Stimulated activated CD4-positive, alpha-beta T cell treated with anti-CD3 and anti-CD28 coated beads, Interleukin-2, amount 100 ng/mL, for 24 hours (primary cell): ENCODE measurements at places on chromosomes 12 and 14.

DNA sequence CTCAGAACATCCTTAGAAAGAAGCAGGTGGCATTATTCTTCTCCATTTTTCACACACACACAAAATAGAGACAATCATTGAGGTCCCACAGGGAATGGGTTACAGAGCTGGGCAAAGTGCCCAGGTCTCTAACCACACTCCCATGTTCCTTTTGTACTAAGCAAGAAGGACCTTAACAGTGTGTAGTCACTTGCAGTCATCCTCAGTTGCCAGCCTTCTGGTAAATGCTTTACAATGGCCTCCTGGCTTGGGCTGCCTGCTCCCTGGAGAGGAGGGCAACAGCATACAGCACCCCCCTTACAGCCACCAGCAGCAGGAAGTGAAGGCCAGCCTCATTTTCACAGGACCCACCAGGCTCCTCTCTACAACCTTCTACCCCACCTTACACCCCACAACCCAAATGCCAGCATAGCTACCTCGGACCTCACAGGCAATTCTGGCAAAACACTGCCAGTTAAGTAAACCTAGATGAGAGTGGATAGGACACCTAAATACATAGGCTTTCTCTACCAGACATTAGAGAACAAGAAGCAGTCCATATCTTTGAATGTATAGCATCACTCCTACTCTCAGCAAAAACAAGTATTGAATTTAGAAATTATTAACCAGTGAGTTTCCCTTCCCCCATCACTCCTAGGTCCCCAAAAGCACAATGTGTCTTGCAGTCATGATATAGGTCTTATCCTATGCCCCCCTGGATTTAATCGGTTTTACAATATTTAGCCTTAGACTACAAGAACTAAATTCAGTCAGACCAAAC is 88.1 kb downstream of the PPP2R5E start:
- no peak for DNase-seq

- DNase-seq = no peak
Measured at GRCh38 chr12:87201598-87201997, 827.6 kb downstream of the C12orf50 start.

- no peak for DNase-seq
Measured at GRCh38 chr12:70080566-70080965, 162.7 kb upstream of the CNOT2 start.

GRCh38 chr12:91923864-91924263 is 221.8 kb downstream of the BTG1 start:
- no peak for DNase-seq

GRCh38 chr12:1579651-1580435 is 14.5 kb downstream of the FBXL14 start:
- no peak for DNase-seq

GRCh38 chr12:92253301-92253700 is 107.7 kb upstream of the BTG1 start:
- DNase-seq = no peak

DNA sequence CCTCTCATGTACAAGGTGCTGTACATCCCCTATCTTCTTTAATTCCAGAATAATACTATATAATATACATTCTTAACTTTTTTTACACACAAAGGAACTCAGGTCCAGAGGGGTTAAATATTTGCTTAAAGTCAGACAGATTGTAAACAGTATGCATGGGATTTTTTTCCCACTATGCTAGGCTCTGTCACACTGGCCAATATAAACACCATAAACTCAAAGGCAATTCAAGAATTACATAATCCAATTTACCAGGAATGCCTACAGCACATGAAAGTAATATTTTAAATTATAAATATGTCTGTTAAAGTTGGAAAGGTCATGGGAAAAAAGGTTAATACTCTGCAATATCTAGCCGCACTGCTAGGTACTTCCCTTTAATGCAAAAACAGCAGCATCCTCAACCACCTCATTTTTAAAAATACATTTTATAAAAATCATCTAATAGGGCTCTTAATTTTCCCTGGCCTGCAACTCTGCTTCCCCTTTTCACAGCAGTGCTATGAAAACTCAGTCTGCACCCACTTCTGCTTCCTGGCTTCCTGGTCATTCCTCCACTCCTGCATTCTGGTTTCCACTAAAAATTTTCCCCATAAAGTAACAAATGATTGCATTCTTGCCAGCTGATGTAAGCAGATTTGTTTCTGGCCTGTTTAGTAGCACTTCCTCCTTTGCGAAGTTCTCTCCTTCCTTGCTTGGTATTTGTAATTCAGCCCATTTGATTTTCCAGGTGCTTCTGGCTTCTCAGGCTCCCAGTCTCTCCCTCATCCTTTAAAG is 128.1 kb downstream of the ITPR2 start:
- no peak for DNase-seq

- no peak for DNase-seq
Measured at GRCh38 chr12:43338848-43339526, 213.0 kb downstream of the ADAMTS20 start.

DNA sequence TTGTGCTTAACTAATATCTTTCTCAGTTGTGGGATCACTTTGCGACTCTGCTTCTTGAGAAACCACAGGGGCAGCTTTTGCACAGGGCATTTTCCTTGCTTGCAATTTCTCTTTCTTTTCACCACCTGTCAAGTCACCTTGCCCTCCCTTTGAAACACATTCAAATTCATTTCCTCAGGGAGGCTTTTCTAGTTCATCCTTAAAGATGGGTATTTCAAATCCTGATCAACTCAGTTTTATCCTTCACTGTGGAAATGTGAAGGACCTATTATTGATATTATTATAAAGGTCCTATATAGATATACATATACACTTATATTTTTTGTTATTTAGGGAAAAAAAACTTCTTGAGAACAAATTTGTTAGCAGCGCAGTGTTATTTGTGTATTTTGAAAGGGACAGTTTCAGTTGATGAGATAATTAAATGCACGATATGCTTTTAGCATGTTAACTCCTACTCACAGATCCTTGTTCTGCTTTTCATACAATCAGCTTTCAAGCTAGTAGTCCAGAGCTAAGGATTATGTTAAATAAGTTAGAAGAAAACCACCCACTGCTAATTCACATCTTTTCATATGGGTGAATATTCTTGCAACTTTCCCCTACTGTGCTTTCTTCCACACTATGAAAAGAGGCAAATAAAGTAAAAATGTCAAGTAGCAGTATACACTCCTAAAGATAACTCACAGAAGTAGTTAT is 501.4 kb upstream of the RGS6 start:
- DNase-seq = no peak

GRCh38 chr14:99260587-99261551 is 11.1 kb downstream of the BCL11B start:
- peak; percentile 59 for DNase-seq

DNA sequence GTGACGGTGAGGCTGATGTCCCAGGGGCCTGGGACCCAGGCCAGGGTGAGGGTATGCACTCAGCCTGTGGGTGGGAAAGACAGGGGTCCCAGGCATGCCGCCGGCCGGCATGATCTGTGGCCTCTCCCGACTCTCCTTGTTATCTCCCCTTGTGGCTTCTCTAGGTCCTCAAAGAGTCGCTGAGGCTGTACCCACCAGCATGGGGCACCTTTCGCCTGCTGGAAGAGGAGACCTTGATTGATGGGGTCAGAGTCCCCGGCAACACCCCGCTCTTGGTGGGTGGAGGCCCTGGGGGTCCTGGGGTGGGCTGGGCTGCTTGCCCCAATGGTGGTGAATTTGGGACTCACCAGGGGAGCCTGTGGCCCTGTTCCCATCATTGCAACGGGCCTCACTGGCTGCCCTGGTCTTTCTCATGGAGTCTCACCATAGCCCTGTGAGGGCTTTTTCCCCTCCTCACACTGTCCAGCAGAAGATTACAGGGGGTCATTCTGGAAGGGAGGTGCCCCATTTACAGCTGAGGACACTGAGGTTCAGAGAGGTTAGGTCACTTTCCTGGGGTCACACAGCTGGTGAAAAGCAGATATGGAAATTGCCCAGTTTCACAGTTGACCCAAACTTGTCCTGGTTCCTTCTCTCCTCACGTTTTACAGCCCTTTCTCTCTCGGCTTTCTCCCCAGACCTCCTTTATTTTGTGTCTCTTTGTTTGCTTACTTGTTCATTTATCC is 37.9 kb downstream of the CYP46A1 start:
- no peak for DNase-seq

DNA sequence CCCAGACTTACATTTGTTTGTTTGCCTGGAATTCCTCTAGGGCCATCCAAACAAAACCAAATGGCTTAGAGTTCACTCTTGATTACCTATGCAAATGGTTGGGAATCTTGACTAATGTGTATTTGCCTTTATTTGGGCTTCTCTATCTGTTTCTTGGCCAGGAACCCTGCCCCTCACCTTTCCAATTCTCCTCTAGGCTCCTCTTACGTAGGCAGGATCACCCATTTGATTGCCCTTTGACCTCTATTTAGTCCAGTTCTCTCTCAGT is 123.0 kb upstream of the DYRK2 start:
- DNase-seq = no peak

DNA sequence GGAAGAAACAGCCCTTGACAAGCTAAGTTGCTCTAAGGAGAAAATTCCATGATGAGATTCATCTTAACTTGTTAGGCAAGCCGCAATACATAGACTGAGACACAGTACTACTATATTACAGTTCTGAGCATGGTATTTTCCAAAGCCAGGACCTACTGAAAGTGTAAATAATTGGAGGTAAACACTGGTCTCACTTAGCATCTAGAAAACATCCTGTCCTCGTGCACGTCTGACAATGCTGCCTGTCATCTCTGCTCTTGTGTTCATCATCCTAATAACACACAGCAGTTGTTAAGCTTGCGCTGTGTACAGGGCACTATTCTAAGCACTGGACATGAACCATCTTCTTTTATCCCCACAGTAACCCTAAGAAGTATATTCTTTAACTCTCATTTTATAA is 64.2 kb downstream of the GNG2 start:
- no peak for DNase-seq

DNA sequence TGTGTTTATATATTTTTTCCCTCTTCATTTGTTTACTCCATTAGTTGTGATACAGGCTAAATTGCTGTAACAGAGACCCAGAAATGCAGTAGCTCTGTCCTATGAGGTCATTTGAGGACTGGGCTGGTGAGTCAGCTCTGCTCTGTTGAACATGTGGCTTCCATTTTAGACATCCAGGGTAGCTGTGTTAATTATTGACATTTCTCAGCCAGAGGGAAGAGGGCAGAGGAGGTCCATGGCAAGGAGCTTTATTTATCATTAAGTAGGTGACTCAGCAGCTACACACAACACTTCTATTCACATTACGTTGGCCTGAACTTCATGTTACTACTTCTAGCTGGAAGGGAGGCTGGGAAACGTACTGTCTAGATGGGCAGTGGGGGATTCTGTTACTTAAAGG is 85.4 kb downstream of the PTCSC3 start:
- DNase-seq = no peak

GRCh38 chr14:42185718-42186117 is 579.0 kb downstream of the LRFN5 start:
- DNase-seq = no peak

- no peak for DNase-seq
Measured at GRCh38 chr12:90999527-90999926, 5.2 kb downstream of the EPYC start.

GRCh38 chr14:101173698-101174521 is 270.4 kb upstream of the RTL1 start:
- DNase-seq = no peak

GRCh38 chr14:67917006-67917405 is 97.4 kb downstream of the RAD51B start:
- no peak for DNase-seq

DNA sequence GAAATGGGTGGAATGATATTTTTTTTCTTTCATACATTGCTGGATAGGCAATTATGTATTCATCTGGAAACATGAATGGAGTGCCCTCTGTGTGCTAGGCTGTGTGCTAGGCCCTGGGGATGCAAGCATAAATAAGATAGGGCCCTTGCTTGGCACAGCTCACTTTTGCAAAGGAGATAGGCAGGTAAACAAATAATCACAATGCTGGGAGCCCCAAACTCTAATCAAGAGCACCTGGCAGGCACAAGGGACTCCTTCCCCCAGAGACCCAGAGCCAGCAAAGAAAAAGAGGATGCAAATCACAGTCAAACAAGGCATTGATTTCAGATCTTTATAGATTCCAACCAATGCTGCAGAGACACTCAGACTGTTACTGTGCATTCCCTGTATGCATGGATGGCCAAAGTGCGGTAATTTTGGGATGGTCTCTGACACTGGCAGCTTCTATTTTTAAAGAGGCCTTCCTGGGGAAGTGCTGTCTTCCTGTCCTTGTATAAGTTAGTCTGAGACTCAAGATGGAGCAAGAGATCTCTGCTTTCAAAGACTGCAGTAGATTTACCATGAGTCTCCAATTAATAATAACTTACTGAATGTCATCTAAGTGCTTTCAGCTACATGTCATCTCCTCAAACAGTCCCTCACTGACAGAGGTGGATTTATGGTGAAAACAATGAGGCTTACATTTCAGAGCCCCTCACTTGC is 45.1 kb upstream of the CPM start:
- DNase-seq = no peak

- DNase-seq = no peak
Measured at GRCh38 chr12:57782243-57782607, 362 bp upstream of the TSFM start.

DNA sequence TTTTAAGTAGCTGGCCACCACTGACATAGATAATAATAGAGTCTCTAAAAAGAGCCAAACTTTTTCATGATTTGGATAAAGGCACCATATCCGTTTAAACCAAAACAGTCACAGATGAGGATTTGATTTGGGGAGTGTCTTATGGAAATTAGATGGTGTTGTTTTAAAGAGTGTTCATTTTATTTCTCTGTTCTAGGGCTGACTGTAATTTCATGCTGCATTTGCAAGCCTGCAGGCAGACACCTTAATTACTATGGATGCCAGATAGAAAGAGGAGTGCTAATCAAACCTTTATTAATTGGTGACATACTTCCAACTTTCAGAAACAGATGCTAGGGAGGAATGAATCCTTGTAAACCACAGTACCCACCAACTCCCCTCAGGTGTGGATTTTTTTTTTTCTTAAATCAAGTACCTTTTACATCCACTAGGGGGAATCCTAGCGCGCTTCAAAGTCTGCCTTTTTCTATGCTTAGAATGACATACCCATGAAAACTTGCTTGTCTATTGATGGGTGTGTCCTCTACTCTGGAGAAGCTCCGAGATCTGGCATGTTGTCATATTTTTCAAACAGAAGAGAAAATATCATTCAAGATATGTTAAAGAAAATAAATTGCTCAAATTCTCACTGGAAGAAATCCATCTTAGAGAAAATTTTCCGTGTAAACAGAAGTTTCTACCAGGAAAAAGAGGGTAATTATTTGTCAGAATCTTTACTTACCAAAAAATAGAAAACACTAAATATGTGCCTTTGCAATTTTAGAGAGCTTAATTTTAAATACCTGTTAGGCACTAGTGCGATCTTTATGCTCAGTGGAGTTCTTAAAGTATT is 14.2 kb upstream of the PLXNC1 start:
- peak; percentile 33 for DNase-seq

GRCh38 chr12:88960213-88960878 is 380.1 kb upstream of the KITLG start:
- no peak for DNase-seq
